ENCODE measurements at places on chromosomes 3 and 15. TPM values are rescaled to one million over a fixed set of nuclear protein-coding genes. Genes with fewer than 3 reads are reported as not detected.

The ARGFX gene
- not detected for total RNA-seq

The ZIC1 gene
- not detected for total RNA-seq

The LRRC2 gene
- total RNA-seq = under 0.01 TPM

DNA sequence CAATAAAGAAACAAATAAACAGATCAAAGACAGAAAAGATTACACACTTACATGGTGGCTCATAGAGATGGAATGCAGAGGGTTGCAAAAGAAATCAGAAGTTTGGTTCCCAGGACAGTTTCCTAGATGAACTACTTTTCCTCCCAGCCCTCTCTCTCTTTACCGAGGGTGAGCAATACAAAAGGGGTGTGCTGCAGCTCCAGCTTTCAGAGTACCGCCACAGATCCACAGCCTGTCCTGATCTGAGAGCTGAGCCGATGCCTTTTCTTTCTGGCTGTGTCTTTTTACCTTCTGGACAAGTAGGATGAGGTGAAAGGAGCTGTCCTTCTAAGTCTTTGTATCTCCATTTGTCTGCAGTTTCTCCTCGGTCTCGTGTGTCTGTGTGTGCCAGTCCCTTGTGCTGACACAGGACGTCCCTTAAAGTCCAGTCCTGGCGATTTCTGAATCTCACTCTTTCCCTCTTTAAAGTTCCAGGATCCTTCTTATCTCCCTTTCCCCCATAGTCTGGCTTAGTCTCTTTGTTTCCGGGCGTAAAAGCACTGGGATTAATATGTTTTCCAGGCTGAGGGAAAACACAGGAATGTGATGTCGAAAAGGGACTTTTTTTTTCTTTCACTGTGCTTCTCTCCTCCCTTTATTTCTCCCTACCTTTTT is 540 bp downstream of the CCDC80 start:
- peak; percentile 64 for DNase-seq

The FBN1 gene
- total RNA-seq = 69.0 TPM

Measured in lung microvascular endothelial cell (primary cell).